Glomerular endothelial cell (primary cell): ENCODE measurements at places on chromosomes 12 and 14.
A peak's percentile ranks its signal among the peaks of the same experiment; 100 is the strongest.

DNA sequence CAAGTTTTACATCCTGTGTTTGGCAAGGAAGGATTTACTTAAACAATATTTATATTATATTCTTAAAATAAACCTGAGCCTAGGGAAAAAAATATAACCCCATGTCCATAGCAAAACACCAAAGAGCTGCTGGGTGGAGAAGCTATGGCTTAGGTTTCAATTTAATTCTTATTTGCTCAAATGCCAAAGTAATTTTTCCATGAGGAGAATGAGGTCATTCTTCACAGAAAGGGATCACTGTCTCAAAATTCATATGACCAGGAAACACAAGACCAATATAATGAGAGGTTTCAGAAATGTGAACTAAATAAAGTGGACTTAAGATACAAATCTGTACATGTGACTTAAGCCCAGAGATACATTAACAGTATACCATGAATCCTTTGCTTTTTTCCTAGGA is 195.0 kb downstream of the PHLDA1 start:
- DNase-seq, result no peak

GRCh38 chr14:101494826-101495225 is 66.5 kb upstream of the DIO3 start:
- DNase-seq, result no peak

DNA sequence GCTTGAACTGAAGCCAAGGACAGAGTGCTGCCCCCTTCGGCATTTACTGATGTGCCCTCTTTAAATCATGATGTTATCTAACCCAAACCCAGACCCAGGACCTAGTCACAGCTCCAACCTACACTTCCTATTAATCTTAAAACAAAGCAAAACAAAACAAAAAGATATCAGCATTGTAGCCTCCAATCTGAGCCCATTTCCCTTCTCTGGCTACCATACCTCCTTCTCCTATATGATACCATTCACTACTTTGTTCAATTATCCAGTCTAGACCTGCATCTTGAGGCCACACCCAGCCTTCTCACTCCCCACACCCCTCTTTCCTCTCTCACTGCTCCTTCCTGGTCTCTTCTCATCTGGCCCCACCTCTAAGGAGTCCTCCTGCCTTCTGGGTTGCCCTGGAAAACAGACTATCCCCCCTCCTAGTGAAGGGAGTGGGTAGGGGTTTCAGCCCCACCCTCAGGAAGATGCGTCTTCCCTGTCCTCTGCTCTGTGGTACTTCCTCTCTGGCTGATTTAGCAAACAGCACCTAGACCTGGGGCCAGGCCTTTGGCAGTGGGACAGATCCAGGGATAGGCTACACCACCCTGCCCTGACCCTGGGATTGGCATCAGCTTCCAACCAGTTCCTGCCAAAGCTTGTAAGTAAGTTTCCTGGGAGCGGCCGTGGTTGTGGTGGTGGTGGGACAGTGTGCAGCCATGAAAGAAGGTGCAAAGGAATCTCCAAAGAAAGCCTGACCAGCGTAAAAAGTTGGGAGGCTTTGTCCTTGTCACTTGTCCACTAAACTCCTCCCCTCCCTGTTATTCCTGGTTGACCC is 3.3 kb downstream of the LTB4R start:
- DNase-seq, result no peak

DNA sequence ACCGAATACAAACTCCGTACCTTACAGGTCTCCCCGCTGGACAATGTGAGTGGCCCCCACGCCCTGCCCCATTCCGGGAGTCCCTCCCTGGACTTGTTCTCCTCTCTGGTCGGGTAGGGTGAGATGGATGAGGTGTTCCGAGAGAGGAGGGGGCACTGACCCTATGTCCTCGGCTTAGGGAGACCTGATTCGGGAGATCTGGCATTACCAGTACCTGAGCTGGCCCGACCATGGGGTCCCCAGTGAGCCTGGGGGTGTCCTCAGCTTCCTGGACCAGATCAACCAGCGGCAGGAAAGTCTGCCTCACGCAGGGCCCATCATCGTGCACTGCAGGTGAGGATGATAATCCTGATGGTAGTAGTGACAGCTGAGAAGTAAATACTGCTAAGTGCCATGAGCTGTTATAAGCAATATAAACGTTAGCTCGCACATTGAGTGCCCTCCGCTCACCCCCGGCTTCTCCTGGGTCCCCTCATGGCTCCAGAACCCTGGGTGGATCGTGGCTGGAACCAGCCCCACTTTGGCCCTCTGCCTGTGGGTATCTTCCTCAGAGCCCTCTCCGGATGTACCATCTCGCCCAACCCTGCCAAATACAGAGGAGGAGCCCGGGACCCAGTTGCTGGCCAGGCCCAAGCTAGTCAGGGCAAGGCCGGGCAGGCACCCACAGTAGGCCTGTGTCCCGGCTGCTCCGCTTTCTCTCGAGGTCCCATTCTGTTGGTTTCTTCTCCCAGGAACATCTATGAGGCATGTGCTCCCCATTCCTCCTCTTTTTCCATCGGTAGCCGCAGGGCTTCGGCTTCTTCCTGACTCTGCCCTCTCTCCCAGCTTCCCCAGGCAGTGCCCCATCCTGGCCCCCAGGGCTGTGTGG is 6.8 kb downstream of the PTPN6 start:
- no peak for DNase-seq

GRCh38 chr12:88624911-88625310 is 44.6 kb upstream of the KITLG start:
- DNase-seq, result no peak

DNA sequence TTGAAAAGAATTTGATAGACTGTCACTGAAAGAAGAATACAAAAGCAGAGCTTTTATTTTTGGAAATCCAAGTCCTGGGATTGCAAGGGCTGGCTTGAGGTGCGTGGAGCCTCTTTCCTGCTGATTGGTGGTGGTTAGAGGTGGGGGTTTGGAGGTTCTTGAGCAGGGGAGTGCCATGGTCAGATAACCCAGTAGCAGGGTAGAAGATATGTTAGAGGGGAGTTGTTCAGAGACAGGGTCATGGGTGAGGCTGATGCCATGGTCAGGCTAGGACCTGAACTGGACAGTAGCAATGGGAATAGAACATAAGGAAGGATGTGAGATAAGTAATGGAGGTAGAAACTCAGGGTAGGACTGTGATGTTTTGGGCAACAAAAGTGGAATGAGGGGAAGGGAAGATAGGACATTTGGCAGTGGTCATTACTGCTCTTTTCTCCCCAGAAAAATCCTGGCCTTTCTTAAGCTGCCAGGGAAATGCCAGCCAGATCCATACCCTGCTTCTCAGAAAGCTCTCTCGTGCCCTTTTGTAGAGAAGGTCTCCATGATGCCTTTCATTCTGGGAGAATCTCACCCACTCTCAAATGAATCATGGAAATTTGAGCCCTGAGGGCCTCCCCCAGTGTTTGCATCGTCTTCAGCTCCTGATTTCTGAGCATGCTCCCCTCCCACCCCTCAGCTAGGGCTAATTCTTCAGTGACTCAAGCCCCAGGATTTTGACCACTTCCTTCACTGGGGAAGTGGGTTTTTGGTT is 9.5 kb downstream of the EMP1 start:
- DNase-seq, result peak; percentile 86

GRCh38 chr14:61435563-61436337 is 114.4 kb downstream of the PRKCH start:
- no peak for DNase-seq

GRCh38 chr12:64186789-64187188 is 35.3 kb downstream of the KICS2 start:
- DNase-seq, result no peak

GRCh38 chr14:21367582-21368144 is 16.2 kb downstream of the SUPT16H start:
- no peak for DNase-seq

DNA sequence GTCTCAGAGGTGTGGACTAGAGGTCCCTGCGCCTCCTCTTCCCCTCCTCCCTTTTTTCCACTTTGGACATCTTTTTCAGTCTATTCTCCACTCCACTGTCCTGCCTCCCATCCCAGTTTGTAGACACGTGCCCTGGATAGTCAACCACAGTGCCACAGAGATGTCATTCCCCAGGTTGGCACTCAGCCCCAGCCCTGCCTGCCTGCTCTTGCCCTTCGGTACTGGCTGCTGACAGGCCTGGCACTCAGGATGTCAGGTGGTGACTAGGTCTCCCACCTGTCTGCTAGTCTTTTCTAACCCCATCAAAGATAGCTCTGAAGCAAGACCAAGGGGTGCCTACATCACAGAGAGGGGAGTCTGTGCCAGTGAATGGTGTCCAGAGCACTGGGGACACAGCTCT is 15.8 kb downstream of the KRT71 start:
- DNase-seq, result no peak

DNA sequence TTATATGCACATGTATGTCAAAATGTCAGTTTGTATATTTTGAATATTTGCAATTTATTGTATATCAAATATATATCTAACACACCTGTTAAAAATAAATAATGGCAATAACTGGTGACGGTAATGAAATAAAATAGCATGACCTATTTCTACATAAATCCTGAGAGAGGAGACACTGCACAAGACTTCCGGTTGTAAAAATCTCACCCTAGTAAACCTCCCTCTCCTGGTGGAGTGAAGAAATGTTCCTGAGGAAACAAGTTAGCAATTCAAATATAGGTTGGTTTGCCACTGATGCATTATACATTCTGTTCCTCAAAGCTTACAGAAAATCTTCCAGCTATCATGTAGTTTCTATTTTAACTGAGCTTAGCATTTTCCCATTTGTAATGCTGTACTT is 166.1 kb upstream of the SYT10 start:
- DNase-seq, result no peak

- no peak for DNase-seq
Observed at GRCh38 chr12:71772735-71773134, 18.1 kb downstream of the RAB21 start.

DNA sequence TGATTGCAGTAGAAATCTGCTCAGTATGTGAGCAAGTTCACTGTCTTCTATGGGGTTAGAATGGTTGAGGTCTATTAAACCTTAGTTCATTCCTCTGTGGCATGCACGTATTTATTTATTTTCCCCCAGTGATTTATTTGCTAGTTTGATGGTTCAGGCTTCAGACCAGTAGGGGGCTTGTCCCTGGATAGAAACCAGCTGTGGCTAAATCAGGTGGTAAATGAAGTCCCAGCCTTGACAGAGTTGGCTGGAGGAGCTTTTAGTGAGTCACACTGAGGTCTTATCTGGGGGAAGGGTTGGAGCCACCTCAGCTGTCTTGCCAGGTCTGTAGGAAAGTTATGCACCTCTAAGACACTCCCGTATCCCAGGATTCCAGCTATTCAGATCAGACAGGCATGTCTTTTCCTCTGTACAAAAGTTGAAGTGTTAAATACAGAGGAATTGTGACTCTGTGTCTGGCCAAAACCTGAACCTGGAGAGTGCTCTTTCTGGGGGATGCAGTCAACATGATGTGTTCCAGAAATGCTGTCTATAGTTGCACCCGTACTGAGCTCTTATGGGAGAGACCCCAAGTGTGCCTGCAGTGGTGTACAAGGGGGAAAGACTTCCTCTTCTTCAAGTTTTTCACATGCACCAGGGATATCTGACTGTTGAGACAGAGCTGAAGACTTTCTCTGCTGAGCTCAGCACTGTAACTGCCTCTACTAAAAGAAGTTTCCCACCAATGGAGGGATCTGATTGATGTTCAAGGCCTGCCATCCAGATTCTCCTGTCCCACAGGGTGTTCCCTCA is 1322.1 kb downstream of the TMEM121 start:
- no peak for DNase-seq

DNA sequence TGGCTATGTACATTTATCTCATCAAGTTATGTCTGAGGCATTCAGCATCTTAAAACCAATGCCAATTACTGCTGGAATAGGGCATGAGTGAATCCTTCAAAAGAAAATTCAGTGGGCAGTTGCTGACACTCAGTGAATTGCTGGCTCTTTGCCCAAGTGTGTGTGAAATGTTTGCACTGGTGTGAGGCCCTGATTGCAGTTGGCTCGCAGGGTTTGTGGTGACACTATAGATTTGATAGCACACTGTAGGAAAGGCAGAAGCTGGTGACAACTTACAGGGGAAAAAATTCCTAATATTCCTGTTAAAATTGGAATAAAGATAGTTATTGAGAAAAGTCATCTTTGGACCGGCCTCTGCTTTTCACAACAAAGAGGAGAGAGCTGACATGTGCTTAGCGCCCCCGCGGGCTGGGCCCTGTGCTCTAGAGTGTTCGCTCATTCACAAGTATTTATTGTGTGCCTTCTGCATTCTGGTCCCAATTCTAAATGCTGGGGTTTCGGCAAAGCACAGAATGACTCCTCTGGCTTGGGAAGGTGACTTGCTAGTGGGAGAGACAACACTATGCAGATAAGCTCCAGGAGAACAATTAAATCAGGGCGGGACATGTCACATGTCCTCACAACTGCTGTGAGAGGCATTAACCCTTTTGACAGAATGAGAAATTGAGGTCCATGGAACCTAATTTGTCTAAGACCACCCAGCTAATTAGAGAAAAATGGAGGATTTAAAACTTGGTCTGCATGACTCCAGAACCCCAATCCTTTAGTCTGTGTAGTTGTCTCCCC is 418.7 kb downstream of the NPAS3 start:
- no peak for DNase-seq

- DNase-seq, result no peak
Observed at GRCh38 chr14:49363821-49364751, 222.1 kb downstream of the RPS29 start.

GRCh38 chr14:65738339-65738738 is 325.8 kb downstream of the FUT8 start:
- no peak for DNase-seq

DNA sequence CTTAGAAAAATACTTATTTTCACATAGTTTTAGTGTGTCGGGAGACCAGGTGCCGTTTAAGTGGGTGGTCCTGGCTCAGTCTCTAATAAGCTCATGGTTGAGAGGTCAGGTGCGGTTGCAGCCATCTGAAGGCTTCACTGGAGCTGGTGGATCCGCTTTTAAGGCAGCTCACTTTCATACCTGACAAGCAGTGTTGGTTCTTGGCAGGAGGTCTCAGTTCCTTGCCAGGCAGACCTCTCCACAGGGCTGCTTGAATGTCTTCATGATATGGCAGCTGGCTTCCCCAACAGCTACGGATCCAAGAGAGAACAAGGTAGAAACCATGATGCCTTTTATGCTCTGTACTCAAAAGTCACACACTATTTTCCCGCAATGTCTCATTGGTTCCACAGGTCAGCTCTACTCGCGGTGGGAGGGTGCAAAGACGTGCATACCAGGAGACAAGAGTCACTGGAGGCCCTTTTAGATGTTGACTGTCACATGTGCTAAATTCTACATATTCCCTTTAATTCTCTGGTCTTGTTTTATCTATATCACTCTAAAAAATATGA is 8.0 kb upstream of the ZDHHC17 start:
- DNase-seq, result no peak

DNA sequence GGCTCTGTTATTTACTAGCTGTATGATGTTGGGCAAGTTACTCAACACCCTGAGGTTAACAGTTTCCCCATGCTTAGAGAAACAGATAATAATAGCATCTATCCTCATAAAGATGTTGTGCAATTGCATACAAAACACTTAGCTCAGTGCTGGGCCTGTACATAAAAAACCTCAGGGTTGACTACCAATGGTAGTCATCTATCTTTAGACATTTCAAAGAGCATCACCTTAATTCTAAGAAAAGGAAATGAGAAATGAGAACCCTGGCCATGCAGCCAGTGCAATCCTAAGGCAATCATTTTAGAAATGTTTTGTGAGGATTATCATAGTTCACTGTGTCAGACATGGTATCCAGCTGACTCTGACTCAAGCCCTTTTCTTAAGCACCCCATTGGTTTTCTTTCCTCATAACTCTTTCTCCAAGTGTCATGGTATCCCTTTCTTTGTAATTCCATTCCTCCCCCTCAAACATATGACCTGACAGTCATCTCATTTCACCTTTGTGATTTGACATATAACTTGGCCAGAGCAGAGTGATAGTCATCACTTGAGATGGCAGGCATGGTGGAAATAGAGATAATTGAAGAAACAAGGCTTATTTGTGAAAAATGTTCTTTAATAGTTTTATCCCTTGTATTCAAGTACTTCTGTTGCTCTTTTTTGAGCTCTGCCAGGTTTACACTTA is 29.5 kb upstream of the OSBPL8 start:
- no peak for DNase-seq

- DNase-seq, result no peak
Observed at GRCh38 chr14:101738703-101739320, 22.7 kb upstream of the PPP2R5C start.
